ENCODE measurements at places on chromosomes 13 and 19.

GRCh38 chr13:85887406-85887805 is 88.2 kb upstream of the SLITRK6 start:
- no peak for DNase-seq

- no peak for DNase-seq
These were observed 13.0 kb downstream of the NTN5 start for GRCh38 chr19:48659768-48660167.

- no peak for DNase-seq
These were observed 249.4 kb downstream of the PCCA start for GRCh38 chr13:100338275-100338674.

DNA sequence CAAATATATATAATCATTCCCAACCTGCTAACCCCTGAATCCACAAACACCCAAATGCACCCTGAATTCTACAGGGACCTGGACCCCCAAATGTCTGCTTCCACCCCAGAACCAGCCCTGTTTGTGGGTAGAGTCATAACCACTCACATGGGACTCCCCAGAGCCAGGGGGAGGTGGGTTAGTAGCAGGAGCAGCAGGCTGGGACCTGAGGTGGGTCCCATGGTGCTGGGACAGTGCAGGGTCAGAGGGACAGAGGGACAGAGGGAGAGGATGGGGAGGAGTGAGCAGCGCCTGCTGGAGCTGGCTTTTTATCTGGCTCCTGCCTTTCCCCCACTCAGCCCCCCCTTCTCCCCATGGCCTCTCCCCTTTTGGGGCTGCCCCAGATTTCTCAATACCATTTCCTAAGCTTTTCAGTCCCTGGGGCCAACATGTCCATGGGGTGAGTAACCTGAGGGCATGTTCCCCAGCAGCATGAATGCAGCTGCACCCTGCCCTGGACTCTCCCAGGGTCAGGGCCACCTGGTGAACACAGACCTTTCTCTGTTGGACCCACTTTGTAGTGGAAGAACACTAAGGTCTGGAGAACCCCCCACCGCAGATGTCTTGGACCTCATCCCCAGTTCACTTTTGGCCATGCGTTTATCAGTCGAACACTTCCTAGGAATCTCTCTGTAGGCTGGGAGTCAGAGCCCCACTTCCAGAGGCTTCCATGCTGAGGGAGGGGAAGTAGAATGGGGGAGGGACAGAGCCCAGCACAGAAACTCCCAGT is at the start of gene C3:
Gene C3 (minus strand): TSS at position 282 of the 769 bp plus-strand sequence. CDS start 61 bp downstream, at position 221.
- no peak for DNase-seq

GRCh38 chr19:29617366-29618266 is 11.5 kb downstream of the POP4 start:
- DNase-seq, result no peak

- no peak for DNase-seq
These were observed 179.7 kb downstream of the STK24 start for GRCh38 chr13:98397221-98397620.

GRCh38 chr19:6039566-6040225 is 61.8 kb upstream of the RANBP3 start:
- DNase-seq, result no peak

- DNase-seq, result no peak
These were observed 1.0 kb upstream of the CKM start for GRCh38 chr19:45323671-45324081.

DNA sequence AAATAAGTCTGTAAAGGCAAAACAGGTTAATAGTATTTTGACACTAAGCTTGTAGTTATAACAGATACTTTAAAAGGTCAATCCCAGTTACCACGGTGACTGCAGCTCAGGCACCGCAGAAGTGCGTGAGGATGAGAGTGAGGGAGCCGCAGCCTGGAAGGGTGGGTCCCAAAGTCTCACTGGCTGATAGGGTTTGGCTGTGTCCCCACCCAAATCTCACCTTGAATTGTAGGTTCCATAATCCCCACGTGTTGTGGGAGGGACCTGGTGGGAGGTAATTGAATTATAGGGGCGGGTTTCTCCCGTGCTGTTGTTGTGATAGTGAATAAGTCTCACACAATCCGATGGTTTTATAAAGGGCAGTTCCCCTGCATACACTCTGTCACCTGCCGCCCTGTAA is 40.0 kb upstream of the GAS6 start:
- DNase-seq, result no peak

- DNase-seq, result no peak
These were observed 387.1 kb upstream of the SGCG start for GRCh38 chr13:22793598-22794134.

DNA sequence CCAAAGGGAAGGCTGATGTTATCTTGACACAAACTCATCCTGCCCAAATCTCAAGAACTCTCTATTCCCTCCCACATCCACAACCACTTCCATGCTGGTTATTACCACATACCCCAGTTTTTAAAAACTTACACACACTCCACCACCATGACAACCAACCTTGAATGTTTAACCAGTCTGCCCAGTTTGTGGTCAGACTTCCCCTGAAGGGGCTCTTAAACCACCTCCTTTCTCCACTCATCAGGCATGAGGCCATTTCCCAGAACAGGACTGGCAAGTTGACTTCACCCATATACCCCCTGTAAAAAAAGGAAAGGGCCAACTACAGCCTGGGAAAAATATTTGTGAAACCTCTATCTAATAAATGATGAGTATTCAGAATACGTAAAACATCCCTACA is 12.4 kb upstream of the ZSCAN4 start:
- no peak for DNase-seq

- DNase-seq, result no peak
These were observed 43.2 kb downstream of the FLT3 start for GRCh38 chr13:28056970-28057712.

GRCh38 chr13:110113284-110113764 is 193.6 kb downstream of the COL4A1 start:
- no peak for DNase-seq

- DNase-seq, result no peak
These were observed 51.9 kb downstream of the DNM2 start for GRCh38 chr19:10769533-10770491.

- no peak for DNase-seq
These were observed 50.7 kb downstream of the KLF2 start for GRCh38 chr19:16375157-16375935.

DNA sequence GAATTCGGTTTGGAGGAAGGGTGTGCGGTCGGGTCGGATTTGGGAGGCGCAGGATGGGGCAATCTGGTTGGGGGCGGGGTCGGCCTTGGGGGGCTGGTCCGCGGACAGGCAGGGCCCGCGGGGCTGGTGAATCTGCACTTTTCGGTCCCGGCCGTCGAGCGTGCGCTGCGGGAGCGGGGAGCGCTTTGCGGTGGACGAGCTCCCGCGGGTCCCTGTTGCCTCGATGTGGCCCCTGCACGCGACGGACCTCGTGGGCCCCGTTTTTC is 11.9 kb downstream of the PEAK3 start:
- no peak for DNase-seq

DNA sequence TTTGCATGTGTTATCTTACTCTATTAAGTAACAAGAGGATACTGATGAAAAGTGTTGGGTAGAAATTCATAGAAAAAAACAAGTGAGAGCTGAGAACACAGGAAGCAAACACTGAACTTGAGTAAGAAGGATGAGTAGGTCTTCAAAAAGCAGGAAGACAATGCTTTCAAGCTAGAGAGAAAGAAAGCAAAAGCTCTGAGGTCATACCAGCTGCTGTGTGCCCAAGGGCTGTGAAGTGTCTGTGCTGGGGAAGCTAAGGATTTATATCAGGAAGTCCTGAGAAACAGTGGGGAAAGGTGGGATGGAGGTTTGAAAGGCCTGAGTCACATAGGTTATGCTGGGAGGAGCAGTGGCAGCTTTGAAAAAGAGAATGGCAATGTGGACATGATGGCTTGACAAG is 145.5 kb upstream of the MAB21L1 start:
- no peak for DNase-seq

GRCh38 chr13:59477011-59477410 is 686.7 kb downstream of the DIAPH3 start:
- DNase-seq, result no peak

DNA sequence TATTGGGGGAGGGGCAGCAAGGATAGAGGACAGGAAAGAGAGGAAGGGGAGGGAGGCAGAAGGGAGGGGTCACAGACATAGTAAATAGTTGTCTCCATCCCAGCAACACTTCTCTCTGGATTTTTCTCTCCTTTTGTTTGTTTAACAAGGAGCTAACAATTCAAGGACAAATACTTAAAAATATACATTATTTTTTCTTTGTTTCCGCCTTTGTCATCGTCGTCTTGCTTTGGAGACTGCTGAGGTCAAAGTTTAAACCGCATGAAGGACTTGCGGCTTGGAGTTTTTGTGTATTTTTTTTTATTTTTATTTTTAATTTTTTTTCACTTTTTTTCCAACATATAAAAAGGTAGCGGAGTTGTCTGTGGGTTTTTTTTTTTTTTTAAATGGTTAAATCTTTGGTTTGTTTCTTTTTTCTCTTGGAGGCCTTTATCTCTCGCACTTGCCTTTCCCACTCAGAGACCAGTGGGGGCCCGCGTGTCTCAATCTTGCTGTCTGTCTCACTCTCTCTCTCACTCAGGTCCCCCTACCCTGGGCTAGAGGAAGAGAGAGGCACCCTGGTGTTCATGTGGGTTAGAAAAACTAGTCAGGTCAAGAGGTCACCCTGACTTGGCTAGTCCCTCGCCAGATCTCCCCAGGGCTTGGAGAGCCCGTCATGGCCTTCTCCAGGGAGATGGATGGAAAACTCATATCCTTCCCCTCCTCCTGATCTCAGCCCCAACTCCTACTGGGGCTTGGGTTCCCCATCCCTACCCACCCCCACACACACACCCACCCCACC is 11.0 kb downstream of the ZNF574 start:
- DNase-seq, result no peak

GRCh38 chr19:13646758-13647157 is 117.6 kb upstream of the MRI1 start:
- DNase-seq, result no peak

DNA sequence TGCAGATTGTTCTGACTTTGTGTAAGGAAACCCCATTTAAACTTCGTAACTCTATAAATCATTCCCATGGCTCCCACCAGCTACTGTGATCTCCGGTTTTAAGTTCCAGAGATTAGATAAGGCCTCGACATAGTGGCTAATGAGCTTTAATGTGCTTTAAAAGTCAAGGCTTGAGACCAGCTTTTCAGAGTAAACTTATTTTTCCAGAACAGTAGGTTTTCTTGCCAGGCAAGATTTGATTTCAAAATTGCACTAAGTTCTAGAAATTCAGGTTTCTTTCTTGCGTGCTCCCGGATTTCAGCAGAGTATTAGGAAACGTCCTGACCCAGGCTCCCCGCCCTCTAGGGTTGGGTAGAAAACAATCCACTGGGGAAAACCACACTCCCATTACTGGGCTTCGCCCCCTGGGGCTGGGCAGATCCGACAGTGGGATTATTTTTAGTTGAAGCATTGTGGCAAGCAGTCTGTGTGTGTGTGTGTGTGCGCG is 43.3 kb downstream of the CRYL1 start:
- no peak for DNase-seq

GRCh38 chr13:38667526-38668109 is 19.3 kb upstream of the FREM2 start:
- DNase-seq, result no peak

DNA sequence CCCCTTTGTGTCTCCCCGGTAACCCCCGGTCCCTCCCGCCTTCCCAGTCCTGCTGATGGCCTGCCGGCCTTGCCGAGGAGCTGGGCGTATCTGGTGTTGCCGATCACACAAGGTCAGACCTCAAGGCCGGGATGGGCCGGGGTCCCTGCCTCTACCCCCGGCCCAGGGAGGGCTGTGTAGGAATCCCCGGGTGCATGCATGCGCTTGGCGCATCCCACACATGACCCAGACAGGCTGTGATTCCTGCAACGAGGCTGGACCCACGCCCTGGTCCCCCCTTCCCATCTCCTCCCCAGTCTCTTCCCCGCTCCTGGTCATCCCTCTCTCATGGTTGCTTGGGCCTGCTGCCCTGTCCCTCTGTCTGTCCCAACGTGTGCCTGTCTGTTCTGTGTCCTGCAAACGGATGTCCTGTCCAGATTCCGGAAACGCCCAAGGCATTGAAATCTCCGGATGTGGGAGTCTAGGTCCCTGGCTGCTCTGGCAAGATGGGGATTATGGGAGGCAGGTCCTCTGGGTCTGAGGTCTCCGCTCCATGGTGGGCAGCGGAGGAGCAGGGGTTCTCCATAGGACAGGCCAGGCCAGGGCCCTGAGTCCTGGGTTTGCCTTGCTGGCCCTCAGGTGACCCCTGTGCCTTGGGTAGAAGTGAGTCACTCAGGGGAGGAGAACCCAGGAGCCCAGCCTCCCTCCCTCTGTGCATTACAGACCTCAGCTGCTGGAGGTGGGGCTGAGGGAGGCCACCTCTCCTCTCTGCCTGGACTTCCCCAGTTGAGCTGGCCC is 1.6 kb downstream of the PKN1 start:
- DNase-seq, result no peak

- no peak for DNase-seq
These were observed 228.8 kb upstream of the STARD13 start for GRCh38 chr13:33514362-33514761.

- DNase-seq, result no peak
These were observed 49.3 kb upstream of the IL17D start for GRCh38 chr13:20654156-20654555.

DNA sequence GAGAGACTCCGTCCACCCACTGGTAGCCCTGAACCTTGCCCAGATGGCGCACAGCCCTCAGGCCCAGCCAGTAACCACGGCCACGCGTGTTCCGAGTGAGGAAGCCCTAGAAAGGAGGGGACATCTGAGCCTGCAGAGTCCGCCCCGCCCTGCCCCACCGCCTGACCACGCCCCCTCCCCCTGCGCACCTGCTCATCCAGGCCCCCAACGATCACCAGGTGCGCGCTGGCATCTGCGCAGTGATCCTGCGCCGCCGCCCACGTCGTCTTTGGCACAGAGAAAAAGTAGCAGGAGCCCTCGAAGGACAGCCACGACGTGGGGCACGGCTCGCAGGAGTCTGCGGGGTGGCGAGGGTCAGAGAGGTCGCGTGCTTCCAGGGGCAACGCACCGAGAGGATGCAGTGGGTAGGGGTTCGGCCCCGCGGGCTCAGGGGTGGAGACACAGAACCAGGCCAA is 2.1 kb downstream of the CLEC4G start:
- DNase-seq, result no peak

DNA sequence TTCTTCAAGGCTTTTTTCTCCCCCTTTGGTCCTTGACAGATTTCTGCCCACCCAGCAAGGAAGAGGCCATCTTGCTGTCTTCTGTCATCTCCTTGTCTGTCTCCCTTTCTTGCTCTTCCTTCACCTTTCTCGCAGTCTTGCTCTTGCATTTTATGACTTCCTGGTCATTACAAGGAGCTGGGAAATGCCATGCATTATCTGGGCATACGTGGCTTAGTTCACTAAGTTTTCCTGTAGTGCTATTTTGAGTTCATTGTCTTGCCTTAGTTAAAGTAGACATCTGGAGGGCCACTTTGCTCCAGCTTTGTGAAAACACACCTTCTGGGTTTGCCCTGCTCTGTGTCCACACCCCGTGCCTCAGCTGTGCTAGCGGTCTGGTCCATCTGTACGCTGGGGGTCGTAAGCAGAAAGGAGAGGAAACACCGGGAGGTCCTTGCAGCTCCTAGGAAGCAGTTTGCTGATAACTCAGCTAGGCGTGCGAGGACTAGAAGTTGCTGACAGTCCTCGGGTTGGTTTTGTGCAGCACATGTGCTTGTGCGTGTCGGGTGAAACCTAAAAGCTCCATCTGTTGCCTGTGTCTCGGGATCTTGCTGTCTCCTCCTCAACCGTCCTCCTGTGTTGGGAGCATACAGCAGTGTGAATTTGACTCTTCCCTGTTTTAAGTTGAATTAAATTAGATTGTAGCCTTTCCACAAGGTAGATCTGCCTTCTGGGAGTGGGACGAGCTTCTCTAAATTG is 59.4 kb downstream of the ARHGEF7 start:
- DNase-seq, result no peak

Data from stimulated activated CD4-positive, alpha-beta T cell treated with anti-CD3 and anti-CD28 coated beads, Interleukin-4, amount 100 ng/mL, for 48 hours (primary cell).